Activated CD4-positive, alpha-beta T cell treated with anti-CD3 and anti-CD28 coated beads, Interleukin-2, Interleukin-4, amounts not matched to agents 100 ng/mL and 50 ng/mL, durations not matched to agents 16 hours and 8 hours (primary cell): ENCODE measurements at places on chromosomes 13 and 19.

DNA sequence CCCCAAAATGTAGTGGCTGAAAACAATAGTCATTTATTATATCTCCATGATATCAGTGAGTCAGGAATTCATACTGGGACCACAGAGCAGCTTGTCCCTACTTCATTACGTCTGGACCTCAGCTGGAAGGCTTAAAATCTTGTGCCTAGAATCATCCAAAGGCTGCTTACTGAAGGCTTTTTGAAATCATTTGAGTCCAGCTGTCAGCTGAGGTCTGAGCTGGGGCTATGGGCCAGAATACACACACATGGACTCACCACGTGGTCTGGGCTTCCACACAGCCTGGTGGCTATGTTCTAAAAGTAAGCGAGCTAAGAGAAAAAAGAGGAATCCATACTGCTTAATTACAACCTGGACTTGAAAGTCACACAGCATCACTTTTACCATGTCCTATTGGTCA lies 209.2 kb downstream of the KCTD12 start:
- DNase-seq, result no peak

GRCh38 chr19:49911381-49912145 lies 14.9 kb upstream of the IL4I1 start:
- DNase-seq, result peak; percentile 43

DNA sequence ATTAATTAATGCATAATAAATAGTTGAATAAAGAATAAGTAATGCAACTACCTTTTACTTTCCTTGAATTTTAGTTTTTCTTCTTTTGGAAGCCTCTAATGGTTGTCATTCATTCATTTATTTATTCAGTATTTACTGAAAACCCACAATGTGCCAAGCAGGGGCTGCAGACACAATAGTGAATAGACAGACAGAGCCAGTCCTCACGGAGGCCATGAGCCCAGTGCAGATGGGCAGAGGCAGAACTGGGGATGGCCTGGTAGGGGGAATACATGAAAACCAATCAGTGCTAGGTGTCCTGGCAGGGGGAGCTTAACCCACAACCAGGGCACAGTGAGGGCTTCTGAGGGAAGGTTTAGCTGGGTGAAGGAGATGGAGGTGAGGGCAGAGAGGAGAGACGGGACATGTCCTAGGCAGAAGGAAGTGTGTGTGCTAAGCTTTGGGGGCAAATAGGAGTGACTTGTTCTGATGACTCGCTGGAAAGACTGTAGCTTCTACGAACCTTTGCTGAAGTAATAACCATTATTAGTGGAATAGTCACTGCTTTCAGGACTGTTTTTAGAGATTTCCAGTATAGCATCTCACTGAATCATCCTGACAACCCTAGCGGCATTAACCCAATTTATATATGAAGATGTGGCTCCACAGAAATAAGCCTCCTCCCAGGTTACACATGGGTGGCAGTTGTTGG lies 55.9 kb downstream of the ERCC5 start:
- no peak for DNase-seq

- DNase-seq, result no peak
Observed at GRCh38 chr13:113722921-113723320, 36.1 kb upstream of the TMEM255B start.

- DNase-seq, result no peak
Observed at GRCh38 chr19:49887665-49888509, 8.8 kb downstream of the IL4I1 start.

DNA sequence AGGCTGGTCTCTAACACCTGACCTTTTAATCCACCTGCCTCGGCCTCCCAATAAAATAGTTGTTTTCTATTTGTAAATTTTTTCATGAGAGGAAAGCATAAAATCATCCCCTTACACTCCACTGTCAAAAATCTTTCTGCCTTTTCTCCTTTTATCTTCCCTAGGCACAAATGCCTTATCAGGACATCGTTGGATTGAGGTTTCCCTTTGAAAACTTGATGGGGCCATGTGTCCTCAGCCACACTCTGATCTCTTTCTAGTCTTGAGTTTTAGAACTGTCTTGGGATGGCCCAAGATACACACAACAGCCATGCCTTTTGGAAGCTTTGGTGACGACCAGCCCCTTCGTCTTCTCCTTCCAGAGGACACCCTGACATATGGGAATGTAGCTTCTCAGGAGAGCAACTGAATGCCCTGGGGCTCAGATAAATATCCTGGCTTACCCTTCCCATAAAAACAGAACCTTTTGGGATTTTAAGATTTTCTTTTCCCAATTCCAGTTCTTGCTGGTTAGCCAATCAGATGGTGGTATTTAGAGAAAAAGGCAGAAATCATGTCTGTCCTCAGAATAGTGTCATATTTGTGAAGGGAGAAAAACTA lies 112.4 kb downstream of the ZNF429 start:
- DNase-seq, result no peak

- DNase-seq, result no peak
Observed at GRCh38 chr13:72144636-72145035, 277.6 kb upstream of the DACH1 start.

DNA sequence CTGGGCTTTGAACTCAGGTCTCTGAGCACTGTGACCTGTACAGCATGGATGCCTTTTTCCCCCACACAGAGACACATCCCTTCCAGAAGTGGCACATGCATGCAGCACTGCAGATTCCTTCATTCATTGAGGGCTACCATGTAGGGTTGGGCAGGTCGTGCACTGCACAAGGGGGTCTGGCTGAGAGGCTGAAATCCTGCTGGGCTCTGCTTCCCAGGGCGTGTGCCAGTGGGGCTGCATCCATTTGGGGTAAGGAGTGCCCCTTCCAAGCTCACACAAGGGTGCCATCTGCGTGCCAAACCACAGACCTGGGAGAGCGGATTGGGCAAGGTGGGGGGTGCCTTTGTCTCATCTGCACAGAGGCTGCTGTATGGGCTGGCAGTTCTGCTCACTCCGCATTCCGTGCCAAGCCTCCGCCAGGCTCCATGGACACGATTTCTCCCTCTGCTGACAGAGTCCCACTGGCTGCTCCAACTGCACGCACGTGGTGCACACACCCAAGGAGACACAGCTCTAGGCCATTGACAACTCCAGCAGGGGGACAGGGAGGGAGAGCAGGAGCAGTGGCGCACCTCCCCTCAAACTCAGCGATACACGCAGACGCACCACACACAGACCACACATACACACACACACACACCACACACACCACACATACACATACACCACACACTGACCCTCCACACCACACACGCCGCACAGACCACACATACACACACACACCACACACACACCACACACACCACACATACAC lies 4.5 kb upstream of the SHISA7 start:
- no peak for DNase-seq

- DNase-seq, result no peak
Observed at GRCh38 chr13:20348018-20348417, 115.9 kb upstream of the GJB6 start.

GRCh38 chr13:100523411-100523810 lies 65.2 kb downstream of the GGACT start:
- no peak for DNase-seq

DNA sequence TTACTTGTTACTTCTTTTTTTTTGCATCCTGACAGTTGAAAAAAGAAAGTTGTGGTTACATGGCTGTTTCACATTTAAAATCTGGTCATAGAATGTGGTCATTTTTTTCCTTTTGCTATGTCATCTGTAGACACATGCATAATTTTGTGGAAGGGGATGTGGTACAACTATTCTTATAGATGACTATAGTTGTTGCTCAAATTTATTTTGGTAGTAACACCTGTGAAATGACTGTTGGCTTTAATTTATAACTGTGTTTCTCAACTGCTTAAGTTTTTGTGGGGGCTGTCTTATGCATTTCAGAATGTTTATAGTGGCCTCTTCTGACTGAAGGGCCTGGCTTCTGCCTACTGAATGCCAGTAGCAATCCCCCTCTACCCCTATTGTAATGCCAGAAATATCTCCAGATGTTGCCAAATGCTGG lies 130.5 kb downstream of the PAN3 start:
- DNase-seq, result peak; percentile 81

GRCh38 chr19:31261019-31261602 lies 88.1 kb downstream of the TSHZ3 start:
- no peak for DNase-seq

- DNase-seq, result no peak
Observed at GRCh38 chr13:20803180-20803965, 29.6 kb upstream of the EEF1AKMT1 start.

- no peak for DNase-seq
Observed at GRCh38 chr19:45767410-45767880, 1.6 kb downstream of the SIX5 start.

GRCh38 chr19:30148039-30148790 lies 206.2 kb downstream of the URI1 start:
- no peak for DNase-seq

DNA sequence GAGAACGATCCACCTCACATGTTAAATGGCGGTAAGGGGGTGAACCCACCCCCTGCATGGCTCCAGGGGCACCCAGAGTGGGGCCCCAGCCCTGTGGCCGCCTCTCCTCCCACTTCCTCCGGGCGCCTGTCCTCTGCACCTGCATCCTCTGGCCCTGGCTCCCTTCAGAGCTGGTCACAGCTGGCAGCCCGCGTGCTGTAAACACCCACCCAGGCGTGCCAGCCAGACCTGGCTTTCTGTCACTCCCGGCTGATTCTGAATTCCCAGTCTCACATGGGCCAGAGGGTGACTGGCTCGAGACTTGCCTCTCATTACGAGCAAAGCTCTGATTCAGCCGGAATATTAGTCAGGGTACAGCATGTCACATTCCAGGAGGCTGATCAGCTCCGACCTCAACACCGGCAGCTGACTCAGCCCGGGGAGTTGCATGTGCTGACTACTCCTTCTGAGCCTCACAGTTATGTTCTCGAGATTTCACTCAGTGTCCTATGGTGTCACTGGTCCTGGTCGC lies 75.1 kb downstream of the GNG7 start:
- DNase-seq, result peak; percentile 50

GRCh38 chr13:106533101-106533942 lies 2.1 kb downstream of the EFNB2 start:
- DNase-seq, result no peak
